ENCODE measurements at places on chromosomes 5 and 9.

- peak; percentile 84 for DNase-seq
These were observed 141.6 kb downstream of the SLC25A46 start for GRCh38 chr5:110880413-110880812.

DNA sequence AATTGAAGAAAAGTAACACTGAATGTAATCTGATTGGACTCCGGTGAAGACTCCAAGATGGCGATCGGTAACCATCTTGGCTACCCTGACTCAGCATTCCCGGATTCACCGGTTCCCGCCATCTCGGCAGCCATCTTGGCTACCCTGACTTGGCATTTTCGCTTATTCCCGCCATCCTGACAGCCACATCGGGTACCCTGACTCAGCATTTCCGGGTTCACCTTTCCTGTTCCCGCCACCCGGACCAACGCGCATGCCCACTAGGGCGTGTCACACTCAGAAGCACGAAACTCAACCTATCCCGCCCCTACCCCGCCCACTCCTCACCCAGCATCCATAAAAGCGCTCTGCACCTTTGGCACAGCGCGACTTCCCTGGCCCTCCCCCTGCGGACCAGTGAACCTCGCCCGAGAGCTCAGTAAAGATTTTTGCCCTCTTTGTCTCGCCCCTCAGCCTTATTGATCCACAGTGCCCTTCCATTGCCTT is 17.2 kb downstream of the SPTLC1 start:
- DNase-seq = no peak

- no peak for DNase-seq
These were observed at the start of gene EMB for GRCh38 chr5:50440651-50441492. TSS of gene EMB (minus strand) at chr5:50441288. CDS start at chr5:50441151, 137 bp downstream.

- no peak for DNase-seq
These were observed 113.9 kb upstream of the SLC12A2 start for GRCh38 chr5:127969651-127970050.

DNA sequence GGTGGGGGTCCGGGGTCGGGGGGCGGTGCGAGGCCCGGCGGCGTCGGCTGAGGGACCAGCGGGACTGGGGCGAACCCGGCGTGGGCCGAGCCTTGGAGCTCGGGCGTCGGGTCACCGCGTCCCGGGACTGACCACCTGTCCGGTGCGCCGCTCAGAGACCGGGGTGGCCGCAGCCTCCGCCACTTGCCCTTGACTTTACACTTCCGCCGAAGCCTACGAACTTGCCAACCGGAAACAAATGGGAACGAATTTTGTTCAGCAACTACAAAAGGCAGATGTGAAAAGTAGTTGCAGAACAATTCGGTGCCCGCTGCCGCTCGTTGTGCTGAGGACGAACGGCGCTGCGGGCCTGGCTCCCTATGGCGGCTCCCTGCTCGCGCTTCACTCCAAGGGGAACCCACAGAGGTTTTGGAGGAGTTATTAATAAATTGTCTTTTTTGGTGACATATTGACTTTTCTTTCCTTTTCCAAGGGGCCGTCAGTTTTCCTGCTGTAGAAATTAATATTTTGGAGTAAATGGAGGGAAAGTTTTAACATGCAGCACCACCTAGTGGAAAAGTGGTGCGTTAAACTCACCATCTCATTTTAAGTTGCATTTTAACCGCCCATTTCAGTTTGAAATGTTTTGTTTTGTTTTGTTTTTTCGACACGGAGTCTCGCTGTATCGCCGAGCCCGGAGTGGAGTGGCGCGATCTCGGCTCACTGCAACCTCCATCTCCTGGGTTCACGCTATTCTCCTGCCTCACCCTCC is 490 bp downstream of the PCBD2 start:
- DNase-seq = peak; percentile 74

- no peak for DNase-seq
These were observed 53.2 kb upstream of the SNCAIP start for GRCh38 chr5:122258840-122259239.

- DNase-seq = peak; percentile 83
These were observed 597.3 kb downstream of the PRELID2 start for GRCh38 chr5:145237843-145238242.

DNA sequence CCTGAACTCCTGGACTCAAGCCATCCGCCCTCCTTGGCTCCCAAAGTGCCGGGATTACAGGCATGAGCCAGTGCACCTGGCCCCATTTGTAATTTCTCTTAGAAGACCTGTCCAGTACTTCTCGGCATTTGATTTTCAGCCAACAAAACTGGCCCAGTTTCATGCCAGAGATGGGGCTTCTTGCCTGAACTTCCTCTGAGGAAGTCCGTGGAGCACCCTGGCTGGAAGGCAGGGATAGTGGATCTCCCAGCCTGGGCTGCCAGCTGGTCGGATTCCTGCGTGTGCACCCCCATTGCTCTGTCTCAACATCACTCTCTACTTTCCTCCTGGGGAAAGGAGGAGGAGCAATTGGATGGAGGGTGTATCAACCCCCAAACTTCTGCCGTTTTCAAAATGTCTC is 39.0 kb downstream of the FAM78A start:
- DNase-seq = no peak

GRCh38 chr9:130352081-130352480 is 86.5 kb downstream of the HMCN2 start:
- DNase-seq = no peak

DNA sequence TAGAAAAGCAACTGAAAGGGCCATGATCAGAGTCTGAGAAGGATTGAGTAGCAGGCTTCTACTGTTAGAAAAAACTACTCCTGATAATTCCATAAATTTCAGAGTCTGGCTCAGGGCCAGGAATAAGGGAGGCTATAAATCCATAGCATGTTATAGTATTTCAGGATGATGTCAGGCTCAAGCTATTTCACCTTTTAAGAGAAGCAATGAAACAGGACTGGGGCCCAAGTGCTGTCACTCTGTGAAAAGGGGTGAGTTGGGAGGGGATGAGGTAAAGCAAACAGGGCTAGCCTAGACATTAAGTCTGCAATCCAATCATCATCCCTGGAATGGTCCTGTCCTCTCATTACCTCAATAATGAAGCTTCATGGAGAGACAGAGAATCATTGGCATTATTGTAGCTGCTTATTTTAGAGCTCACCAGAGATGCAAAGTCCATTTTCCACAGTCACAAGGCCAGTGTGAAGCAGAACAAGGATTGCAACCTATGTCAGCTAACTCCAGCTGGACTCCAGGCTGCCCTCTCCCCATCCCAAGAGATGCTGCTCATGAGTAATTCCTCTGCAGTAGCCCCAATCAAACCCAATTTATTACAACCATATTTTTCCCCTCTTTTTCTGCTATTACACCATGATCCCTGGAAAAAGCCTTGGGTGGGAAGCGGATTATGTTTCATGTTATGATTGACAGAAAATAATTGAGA is 56.0 kb downstream of the PAPPA start:
- DNase-seq = no peak

DNA sequence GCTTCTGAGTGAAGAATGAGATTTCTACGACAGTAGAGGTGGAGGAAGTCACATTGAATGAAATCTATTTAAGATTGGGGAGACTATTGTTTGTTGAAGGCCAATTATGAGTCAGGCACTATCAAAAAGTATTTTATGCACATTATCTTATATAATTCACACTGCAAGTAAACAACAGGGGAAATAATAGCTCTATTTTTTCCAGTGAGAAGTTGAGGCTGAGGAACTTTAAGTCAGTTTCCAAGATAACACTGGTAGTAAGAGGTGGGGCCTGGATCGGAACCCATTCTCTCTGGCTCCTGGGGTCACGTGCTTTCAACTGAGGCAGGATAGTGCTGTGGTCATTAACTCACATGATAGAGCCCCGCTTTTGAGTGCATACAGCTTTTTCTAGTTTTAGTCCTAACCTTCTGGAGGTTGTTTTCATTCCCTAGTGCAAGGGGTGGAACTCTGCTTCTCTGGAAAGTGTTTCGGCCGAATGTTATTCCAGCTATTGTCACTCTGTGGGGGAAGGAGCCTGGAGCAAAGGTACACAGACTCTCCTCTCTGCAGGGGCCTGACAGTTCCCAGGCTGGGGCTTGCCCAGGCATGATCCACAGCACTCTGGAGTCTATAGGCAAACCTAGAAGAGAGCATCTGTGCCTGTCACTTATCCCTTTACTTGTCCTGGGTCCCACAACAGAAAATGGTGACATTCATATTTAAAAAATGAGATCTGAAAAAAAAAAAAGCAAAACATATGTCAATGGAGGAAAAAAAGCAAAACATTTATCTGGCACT is 352.4 kb upstream of the ACTBL2 start:
- DNase-seq = peak; percentile 52

GRCh38 chr9:125418404-125418803 is 156.8 kb downstream of the GAPVD1 start:
- DNase-seq = no peak

GRCh38 chr9:77707383-77708063 is 59.4 kb upstream of the GNA14 start:
- peak; percentile 30 for DNase-seq
